ENCODE measurements at places on chromosomes 13 and 19.
A peak's percentile ranks its signal among the peaks of the same experiment; 100 is the strongest.

- no peak for DNase-seq
These were observed 27.3 kb downstream of the RUBCNL start for GRCh38 chr13:46359714-46360113.

GRCh38 chr19:29658221-29658991 is 6.9 kb upstream of the PLEKHF1 start:
- DNase-seq = no peak

- DNase-seq = no peak
These were observed 1073.4 kb downstream of the EFNB2 start for GRCh38 chr13:105462098-105462497.

GRCh38 chr19:41478875-41479756 is 36.2 kb downstream of the ERICH4 start:
- no peak for DNase-seq

GRCh38 chr19:41327576-41328156 is 17.7 kb downstream of the CCDC97 start:
- DNase-seq = peak; percentile 34

GRCh38 chr19:38245826-38246498 is 10.2 kb downstream of the PPP1R14A start:
- no peak for DNase-seq

- DNase-seq = no peak
These were observed 1.7 kb downstream of the MYO1F start for GRCh38 chr19:8575467-8575997.

DNA sequence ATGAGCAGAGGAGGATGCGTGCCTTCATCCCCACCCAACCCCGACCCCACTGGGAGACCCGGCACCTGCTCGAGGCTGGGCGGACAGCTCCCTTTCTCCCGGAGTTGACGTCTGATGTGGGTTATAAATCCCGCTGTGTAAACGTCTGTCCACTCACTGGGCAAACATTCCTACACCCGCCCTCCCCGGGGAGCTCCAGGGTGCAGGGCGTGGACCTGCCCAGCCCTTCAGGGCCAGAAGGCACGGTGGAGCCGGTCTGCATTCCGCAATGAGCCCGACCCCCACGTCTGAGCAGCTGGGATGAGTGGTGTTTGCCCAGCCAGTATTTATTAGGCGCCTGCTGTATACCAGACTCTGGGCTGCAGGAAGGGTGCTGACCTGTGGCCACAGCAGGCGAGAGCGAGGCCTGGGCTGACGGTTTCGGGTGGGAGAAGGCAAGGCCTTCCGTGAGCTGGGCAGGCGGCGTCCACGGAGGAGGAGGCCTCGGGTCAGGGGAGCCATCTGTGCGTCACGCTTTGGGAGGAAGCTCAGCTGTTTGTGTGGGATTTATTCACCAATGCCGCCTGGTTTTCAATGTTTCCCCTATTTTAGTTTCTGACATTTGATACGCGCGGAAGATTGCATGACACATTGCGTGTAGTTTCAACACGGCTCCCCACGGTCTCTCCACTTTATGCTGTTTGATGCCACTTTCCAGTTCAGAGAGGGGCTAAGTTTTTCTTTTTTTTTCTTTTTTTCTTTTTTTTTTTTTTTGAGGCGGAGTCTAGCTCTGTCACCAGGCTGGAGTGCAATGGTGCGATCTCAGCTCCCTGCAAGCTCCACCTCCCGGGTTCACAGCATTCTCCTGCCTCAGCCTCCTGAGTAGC is 2.0 kb downstream of the MISP start:
- no peak for DNase-seq

- DNase-seq = no peak
These were observed 48.1 kb upstream of the FARP1 start for GRCh38 chr13:98094678-98095266.

DNA sequence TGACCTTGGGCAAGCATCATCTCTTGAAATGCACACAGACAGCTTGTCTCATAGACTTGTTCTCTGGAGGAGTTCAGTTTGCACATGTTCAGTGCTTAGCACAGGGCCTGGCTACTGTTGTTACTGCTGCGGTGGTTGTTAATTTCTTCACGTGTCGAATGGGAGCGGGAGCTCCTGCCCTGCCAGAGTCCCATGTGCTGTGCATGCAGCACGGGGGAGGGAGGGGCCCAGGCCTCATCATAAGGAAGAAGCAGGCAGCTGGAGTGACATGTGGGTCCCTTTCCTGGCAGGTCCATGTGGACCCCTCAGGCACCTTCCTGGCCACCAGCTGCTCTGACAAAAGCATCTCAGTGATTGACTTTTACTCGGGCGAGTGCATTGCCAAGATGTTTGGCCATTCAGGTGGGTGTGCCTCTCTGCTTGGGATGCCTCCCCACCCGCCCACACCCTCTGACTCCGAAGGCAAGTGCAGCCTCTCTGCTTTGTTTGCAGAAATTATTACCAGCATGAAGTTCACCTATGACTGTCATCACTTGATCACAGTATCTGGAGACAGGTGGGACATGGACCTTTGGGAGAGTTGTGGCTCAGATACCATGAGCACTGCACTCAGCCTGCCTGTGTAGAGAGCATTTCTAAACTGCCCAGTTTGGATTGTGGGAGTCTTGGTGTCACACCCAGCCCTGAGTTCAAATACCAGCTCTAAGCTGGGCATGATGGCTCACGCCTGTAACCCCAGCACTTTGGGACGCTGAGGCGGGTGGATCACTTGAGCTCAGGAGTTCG is 19.8 kb upstream of the OVOL3 start:
- DNase-seq = no peak

GRCh38 chr19:51586103-51586728 is 15.1 kb downstream of the ZNF175 start:
- no peak for DNase-seq

DNA sequence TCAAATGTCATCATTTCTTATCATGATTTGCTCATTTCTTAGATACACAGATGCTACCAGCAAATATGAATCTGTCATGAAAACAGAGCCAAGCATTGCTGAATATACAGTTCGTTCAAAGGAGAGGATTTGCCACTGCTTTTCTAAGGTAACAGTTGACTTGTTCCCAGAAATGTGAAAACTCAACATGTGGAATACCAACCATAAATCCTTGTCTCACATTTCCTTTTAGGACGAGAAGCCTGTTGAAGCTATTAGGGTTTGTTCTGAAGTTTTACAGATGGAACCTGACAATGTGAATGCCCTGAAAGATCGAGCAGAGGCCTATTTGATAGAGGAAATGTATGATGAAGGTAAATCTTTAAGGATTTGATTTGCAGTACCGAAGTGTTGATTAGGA is 86.7 kb downstream of the DNAJC3 start:
- DNase-seq = no peak

- DNase-seq = peak; percentile 93
These were observed 550 bp upstream of the DLL3 start for GRCh38 chr19:39497996-39498797.

- DNase-seq = no peak
These were observed 66.2 kb downstream of the SLITRK1 start for GRCh38 chr13:83816081-83816480.

GRCh38 chr13:87535911-87536310 is 135.3 kb upstream of the SLITRK5 start:
- DNase-seq = no peak

DNA sequence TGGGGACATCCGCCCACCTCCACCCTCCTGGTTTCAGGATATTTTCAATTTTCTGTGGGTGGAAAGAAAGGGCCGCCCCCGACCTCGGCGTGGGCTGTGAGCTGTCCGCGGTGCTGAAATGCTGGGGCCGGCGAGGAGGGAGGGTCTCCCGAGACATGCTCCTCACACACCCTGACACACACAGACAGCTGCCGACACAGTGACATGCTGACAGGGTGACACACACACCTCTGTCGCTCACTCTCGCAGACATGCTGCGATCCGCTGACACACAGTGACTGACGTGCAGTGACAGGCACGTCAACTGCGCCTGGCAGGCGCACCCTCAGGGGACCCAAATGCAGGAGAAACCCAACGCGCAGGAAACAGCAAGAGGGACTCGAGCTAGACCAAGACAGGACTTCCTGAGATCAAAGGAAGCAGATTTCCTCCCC is 25.1 kb upstream of the MEIS3 start:
- DNase-seq = no peak

All from NCI-H1105 treated with DMSO at 0.1 percent for 48 hours (cell line).